Stimulated activated naive CD4-positive, alpha-beta T cell treated with Interleukin-2 at 50 U/mL for 16 hours (primary cell): ENCODE measurements at places on chromosomes 4 and X.

DNA sequence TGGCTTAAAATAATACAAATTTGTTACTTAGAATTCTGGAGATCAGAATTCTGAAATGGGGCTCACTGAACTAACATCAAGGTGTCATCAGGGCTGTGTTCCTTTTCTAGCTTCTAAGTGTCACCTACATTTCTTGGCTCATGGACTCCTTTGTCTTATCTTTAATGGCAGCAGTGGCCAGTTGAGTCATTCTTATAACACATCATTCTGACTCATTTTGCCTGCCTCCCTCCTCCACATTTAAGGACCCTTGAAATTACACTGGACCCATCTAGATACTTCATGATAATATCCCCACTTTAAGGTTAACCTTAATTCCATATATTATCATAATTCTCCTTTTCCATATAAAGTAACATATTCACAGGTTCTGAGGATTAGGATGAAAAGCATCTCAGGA lies 215.9 kb downstream of the GUCY2F start:
- DNase-seq: no peak

GRCh38 chr4:112633477-112634235 lies 3.1 kb downstream of the ZGRF1 start:
- DNase-seq: no peak

DNA sequence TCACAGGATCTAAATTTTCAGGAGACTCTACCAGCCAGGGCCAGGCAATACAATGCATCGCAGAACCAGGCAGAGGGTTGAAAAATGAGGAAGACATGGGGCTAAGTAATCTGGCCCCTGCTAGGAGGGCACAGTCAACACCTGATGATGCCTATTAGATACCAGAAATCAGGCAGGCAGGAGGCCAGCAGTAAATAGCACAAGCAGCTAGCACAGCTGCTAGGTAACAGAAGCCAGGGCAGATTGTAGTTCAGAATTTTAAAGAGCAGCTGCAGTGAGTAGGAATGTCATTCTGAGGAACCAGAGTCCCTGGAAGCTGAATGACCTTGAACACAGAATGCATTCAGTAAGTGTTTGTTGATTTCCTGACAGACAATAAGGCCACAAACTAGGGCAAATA lies 38.8 kb upstream of the TRPC5OS start:
- no peak for DNase-seq

GRCh38 chrX:48573690-48574269 lies 504 bp upstream of the RBM3 start:
- peak; percentile 13 for DNase-seq

GRCh38 chrX:3252744-3253143 lies 93.7 kb downstream of the MXRA5 start:
- no peak for DNase-seq
